ENCODE measurements at places on chromosomes 7 and 10.

- DNase-seq, result no peak
Measured at GRCh38 chr10:114398587-114399331, 5.5 kb downstream of the AFAP1L2 start.

- DNase-seq, result no peak
Measured at GRCh38 chr10:20354166-20354565, 537.9 kb downstream of the PLXDC2 start.

- no peak for DNase-seq
Measured at GRCh38 chr10:33423154-33423529, 88.7 kb upstream of the NRP1 start.

GRCh38 chr7:33903791-33904680 lies 1.3 kb upstream of the BMPER start:
- no peak for DNase-seq

GRCh38 chr10:11603741-11604140 lies 7.7 kb downstream of the USP6NL start:
- no peak for DNase-seq

DNA sequence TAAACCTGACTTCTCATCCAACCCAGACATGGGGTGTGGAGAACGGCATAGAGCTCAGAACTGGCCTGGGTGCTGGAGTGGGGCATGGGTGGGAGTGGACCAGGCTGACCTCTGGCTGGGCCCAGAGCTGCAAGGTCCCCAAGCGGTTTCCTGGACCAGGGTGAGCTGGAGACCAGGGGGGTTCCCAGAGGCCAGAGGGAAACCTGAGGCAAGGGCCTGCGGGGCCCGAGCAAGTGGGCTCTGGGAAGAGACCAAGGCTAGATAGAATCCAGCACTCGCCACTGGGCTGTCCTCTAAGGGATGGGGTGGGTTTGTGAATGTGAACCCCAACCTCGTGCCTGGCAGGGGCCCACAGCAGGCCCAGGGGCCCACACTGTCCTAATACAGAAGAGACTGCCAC lies 39.4 kb upstream of the RET start:
- DNase-seq, result no peak

DNA sequence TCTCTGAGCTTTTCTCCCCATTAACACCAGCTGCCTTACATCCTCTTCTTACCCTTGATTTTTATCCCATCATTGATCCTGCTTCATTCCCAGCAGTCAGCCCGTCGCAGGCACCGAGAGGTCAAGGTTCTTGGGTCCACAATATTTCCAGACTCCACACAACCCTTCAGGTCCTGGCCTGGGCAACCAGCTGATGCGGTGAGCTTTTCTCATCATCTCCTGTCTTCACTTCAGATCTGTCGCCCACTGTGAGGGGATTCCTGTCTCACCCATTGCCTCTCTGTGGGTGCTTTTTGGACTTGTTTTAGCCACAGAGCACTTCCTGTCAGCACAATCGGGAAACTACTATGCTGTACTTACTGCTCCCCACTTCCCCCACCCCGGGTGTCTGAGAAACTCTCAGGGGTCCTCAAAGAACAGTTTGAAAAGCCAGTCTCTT lies 8.4 kb upstream of the PVRIG start:
- DNase-seq, result no peak

DNA sequence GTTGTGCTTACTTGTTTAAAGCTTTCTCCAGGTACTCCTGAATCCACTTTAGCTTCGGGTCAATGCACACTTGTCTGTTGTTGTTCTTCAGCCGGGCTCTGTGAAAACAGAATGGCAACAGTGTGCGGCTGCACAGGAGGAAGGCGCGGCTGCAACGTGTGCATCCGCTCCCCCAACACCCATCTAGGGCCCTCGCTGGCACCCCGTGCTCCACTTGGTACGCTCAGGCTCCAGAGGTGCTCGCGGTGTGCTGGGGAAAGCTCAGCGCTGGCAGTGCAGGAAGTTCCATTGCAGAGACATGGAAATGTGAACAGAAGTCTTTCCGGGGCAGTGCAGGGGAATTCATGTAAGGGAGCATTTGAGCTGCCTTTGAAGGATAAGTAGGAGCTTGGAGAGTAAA lies 6.3 kb downstream of the CXCL12 start:
- DNase-seq, result no peak

DNA sequence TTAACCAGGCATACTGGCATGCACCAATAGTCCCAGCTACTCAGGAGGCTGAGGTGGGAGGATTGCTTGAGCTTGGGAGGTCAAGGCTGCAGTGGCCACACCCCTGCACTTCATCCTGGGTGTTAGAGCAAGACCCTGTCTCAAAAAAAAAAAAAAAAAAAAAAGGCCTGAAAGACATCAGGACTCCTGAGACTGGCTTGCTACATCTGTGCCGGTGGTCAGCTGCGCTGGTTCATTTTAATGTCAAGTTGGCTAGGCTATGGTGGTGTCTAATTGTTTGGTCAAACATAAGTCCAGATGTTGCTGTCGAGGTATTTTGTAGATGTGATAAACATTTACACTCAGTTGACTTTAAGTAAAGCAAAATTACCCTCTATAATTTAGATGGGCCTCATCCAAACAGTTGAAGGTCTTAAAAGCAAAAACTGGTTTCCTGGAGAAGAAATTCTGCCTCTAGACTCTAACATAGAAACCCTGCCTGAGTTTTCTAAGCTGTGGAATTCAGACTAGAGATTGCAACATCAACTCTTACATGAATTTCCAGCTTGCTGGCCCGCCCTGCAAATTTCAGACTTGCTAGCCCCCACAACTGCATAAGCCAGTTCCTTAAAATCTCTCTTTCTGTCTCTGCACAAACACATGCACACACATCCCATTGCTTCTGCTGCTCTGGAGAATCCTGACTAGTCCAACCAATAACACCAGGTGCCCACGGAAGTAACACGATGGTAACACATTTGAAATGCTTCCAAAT lies 18.2 kb downstream of the MYOF start:
- DNase-seq, result no peak

DNA sequence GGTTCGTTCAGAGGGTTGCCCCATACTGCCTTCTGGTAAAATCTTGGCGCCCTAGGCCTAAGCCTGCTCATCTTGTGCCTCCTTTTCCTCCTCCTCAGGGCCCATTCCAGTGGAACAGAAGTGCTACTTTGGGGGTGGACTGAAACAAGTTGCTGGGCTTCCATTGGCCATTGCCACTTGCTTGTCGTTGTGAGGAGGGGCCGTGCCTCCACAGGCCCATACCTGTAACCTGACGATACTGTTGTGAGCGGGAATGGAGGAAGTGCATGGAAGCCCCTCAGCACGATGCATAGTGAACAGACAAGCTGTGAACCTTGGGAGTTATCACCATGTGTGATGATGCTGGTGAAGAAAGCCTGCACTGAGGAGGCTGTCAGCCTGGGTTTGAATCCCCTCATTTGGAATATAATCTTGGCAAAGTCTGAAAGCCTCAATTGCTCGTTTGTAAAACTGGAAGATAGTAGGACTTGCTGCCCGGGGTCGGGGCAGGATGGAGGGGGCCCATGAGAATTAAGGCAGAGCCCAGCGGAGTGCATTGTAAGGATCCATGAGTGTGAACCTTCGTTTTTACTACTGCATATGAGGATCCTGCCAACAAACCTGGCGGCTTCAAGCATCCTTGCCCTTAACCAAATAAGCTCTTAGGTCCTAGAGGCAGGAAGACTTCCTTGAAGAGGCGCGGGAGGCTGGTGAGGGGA lies 671 bp upstream of the PAPSS2 start:
- DNase-seq, result no peak

- no peak for DNase-seq
Measured at GRCh38 chr10:55048830-55049498, 247.9 kb upstream of the PCDH15 start.

- no peak for DNase-seq
Measured at GRCh38 chr10:486666-487322, 202.7 kb downstream of the DIP2C start.

DNA sequence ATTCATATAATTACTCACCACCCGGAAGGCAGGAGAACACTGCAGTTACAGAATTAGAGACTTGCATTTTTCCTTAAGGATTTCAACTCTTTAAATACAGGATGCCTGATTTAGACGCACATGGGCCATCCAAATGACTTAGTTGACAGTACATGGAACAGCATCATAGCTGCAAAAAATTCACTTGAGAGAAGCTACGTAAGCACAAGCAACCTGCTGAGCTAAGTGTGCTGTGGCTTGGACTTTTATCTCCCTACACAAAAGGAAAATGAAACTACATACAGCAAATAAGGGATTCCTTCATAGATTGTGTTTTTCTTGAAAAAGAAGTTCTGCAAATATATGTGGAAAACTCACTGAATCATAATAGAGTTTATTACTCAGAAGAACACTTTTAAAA lies 152.6 kb downstream of the POU6F2 start:
- no peak for DNase-seq

- no peak for DNase-seq
Measured at GRCh38 chr7:132773527-132773956, 197.3 kb upstream of the PLXNA4 start.

DNA sequence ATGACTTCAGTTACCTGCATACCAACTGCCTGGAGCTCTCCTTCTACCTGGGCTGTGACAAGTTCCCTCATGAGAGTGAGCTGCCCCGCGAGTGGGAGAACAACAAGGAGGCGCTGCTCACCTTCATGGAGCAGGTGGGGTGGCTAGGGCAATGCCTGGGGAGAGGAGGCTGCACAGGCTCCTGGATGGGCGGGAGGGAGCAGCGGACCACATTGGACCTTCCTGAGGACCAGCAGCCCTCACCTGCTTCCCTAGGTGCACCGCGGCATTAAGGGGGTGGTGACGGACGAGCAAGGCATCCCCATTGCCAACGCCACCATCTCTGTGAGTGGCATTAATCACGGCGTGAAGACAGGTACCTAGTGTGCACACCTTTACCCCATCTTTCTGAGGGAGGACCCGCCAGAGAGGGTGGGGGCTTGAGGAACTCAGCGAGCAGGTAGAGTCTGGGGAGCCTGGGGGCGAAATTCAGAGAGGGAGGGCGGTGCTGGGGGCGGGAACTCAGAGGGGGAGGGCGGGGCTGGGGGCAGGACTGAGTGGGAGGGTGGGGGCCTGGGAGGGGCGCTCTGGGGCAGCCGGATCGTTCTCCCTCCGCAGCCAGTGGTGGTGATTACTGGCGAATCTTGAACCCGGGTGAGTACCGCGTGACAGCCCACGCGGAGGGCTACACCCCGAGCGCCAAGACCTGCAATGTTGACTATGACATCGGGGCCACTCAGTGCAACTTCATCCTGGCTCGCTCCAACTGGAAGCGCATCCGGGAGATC lies 9.0 kb downstream of the AEBP1 start:
- DNase-seq, result no peak

- DNase-seq, result no peak
Measured at GRCh38 chr10:86262688-86263181, 103.9 kb downstream of the GRID1 start.

DNA sequence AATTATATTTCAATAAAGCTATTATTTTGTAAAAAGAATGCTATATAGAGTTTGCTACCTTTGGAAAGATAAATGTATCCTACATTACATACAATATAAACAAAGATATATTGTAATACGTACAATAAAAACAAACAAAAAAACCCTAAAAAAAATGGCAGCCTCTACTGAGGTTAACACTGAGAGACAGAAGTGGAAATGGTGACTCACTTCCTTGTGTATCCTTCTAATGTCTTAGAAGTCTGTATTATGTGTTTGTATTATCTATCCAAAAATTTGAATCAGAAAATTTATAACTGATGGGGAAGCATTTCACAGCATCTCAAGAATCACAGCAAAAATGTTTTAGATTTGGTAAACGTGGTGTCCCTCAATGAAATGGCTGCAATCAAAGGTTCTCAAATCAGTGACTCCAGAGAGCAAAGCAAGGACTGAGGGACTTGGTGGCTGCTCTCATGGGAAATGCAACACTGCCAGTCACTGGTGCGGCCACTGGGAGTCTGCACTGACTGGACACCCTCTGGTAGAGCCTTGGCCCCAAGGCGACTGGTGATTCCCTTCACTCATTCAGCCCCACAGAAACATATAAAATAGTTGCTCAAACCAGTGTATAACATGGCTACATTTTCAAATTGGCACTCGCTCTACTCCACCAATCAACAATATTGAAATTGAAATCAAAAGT lies 53.8 kb downstream of the PANK1 start:
- DNase-seq, result no peak

GRCh38 chr7:21777921-21778320 lies 167.8 kb downstream of the CDCA7L start:
- no peak for DNase-seq

- no peak for DNase-seq
Measured at GRCh38 chr10:10313149-10313835, 704.4 kb upstream of the CELF2 start.

- DNase-seq, result no peak
Measured at GRCh38 chr10:80504897-80505465, 32.7 kb upstream of the SH2D4B start.

DNA sequence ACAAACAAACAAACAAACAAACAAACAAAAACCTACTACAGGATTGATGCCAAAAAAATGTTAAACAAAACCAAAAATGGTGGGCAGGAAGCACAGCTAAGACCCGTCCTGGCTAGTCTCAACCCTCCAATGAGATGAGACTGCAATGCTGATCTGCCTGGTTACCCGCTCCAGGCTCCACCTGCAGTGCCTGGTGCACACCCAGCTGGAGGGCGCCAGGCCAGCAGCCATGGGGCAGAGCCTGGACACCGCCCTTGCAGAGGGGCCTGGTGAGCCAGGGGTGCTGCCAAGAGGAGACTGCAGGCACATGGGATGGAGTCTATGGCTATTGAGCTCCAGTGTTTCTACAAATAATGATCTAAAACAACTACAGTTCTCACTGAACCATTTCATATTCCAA lies 107.0 kb downstream of the LARP4B start:
- DNase-seq, result no peak

- no peak for DNase-seq
Measured at GRCh38 chr10:123103944-123104343, 31.8 kb upstream of the HMX3 start.

- no peak for DNase-seq
Measured at GRCh38 chr7:111540199-111540815, 22.0 kb downstream of the IMMP2L start.

- no peak for DNase-seq
Measured at GRCh38 chr10:44921061-44921460, 9.9 kb downstream of the TMEM72 start.

DNA sequence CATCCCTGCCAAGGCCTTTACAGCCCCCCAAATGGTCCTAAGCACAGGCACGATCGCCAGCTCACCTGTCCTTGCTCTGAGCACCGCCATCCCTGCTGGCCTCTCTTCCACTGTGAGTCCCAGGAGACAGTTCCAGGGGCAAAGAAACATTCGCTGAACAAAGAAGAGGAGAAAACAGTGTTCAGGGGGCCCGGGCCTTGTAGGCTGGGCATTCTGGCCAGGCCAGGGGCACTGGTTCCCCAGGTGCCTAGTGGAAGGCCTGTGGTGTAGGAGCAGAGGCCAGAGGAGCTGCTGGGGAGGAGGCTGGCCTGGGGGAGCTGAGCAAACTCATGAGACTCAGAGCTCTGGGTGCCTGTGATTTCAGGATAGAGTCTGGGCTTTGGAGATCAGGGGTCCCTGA lies 22.6 kb downstream of the AQP1 start:
- no peak for DNase-seq

- no peak for DNase-seq
Measured at GRCh38 chr10:100359529-100360150, 12.6 kb downstream of the SCD start.

DNA sequence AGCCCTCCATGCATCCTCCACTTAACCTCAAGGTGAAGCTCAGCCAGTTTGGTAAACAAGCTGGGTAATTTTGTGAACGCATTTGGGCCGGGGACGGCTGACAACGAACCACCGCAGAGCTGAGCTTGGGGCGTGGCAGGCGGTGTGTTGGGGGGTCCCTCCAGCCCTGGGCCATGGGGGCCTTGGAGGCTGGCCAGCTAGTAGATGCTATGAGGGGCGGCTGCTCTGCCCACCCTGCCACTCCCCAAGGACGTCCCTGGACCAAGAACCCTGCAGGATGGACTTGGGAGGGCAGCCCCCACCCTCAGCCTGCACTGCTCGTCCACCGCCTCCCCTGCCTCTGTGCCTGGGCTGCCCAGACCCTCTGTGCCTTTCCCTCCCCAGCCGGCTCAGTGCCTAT lies 12.0 kb upstream of the SCART1 start:
- no peak for DNase-seq
